ENCODE measurements at places on chromosomes 7 and 10.
A peak's percentile ranks its signal among the peaks of the same experiment; 100 is the strongest.

DNA sequence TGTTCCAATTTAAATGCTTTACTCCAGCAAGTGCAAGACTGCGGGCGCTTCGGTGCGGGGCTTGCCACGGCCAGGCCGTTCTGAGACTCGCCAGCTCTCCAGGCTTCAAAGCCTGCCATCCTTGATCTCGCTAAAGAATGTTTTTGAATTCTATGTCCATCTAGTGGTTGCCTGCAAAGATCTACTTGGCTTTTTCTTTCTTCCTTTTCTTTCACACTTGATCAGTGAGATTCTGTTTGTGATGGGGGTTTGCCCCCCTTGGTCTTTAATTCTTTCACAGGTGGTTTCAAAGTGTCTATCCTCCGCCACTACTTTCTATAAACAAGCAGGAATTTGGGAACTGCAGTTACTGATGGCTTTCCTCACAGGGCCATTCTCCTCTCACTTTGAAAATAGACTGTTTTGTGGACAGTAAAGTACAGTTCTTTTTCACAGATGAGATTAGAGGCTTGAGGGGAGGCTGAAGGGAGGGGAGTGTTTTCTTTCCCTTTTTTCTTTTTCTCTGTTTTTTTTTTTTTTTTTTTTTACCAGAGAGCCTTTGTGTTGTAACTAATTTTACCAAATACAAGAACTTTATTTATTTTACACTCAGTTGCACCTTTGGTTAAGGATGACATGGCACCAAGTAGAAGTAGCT is 15.2 kb upstream of the FBXW4 start:
- no peak for DNase-seq

GRCh38 chr10:17747883-17748550 is 4.0 kb upstream of the TMEM236 start:
- DNase-seq, result no peak

- peak; percentile 44 for DNase-seq
Observed at GRCh38 chr10:71314028-71314693, 4.9 kb upstream of the SLC29A3 start.

DNA sequence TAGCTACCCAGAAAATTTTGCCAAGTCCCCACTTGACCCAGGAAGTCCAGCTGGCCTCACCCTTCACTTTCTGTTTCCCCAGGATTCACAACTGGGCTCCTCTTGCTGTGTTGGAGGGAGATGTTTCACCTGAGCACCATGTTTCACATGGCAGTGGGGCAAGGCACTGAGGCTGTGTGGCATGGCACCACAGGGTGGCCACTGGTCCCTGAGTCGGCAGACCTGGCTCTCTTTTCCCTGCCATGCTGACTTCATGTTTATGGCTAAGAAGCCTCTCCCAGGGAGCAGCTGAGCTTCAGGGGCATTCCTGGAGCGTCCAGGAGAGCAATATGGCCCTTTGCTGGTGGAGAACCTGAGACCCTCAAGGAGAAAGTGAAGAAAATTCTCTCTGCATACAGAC is 266.9 kb downstream of the RPS24 start:
- DNase-seq, result no peak

GRCh38 chr7:19403691-19404090 is 258.5 kb upstream of the FERD3L start:
- DNase-seq, result no peak
